ENCODE measurements at places on chromosomes 5 and 9.

GRCh38 chr5:107361945-107362344 lies 308.8 kb downstream of the EFNA5 start:
- DNase-seq = no peak

- no peak for DNase-seq
Measured at GRCh38 chr5:1011741-1012312, 3.2 kb downstream of the NKD2 start.

GRCh38 chr5:142445266-142445665 lies 120.4 kb upstream of the SPRY4 start:
- no peak for DNase-seq

GRCh38 chr5:180785121-180785781 lies 17.4 kb downstream of the MGAT1 start:
- DNase-seq = no peak

DNA sequence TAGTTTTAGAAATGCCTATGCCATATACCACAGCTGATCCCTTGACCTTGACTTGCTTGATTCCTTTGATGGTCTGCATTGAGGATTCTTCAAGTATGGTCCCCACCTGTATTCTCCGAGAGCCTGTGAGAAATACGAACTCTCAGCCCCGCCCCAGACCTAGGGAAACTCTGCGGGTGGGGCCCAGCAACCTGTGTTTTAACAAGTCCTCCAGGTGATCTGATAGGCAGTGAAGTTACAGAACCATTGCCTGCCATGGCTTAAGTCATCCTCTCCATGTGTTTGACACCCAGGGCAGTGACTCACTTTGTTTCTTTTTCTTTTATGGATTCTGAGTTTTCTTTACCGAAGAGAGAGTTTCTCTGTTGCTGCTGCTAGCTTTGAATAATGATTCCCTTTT lies 18.5 kb downstream of the FRMPD1 start:
- no peak for DNase-seq

- DNase-seq = no peak
Measured at GRCh38 chr5:126236994-126237393, 186.2 kb upstream of the GRAMD2B start.

DNA sequence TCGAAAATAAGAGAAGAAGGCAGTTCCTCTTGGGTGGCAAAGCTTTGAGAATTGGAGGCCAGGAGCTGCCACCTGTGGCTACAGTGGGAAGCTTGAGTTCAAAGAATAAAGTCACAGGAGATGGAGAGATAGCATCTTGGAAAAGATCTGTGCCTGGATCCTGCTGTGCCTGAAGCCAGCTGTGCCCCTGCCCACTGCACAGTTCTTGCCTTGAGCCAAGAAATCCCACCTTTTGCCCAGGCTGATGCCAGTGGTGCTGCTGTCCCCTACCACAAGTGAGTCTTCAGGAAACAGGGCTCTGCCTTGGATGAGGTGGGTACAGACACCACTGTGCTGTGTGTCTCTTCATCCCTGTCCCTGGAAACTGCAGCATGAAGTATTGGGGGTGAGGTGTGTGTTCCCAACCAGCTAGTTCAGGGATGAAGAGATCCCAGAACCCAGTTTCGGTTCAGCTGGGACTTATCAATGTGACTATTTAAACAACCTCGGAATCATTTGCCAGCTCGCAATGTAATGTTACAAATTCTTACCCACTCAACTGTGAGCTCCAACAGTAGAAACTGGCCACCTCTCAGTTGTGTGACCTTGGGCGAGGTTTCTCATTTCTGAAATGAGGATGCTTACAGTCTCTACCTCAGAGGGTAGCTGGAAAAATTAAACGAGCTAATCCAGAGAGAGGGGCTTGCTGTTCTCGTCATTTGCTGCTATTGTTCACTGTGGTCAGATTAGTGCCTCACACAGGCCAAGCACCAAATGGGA lies 5.9 kb downstream of the IER5L start:
- DNase-seq = no peak

DNA sequence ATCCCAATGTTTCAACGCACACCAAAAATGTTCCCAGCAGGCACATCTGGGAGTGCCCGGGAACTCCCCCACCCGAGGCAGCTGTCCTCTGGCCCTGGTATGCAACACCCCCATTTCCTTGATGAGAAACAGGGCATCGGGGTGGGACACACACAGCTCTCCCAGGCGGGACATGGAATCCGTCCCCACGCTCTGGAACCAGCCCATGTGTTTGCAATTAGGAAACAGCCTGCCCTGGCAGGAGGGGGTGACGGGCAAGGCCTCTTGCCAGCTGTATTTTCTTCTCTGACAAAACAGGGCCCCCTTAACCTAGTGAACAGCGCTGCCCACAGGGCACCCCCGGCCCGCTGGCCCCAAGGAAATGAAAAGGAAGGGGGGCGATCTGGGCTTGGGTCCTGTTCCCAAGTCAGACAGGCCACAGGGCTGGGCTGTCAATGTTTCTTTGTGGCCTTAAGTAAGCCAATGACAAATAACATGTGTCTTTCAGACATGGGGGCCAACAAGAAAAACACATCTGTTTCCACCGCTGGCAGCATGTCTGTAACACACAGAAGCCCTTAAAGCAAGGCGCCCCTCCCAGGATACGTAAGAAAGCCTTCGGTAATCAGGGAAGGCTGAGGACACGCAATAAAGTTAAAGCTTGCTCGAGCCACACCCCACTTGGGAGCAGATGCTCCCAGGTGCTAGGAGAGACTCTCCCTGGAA lies 125.3 kb downstream of the ROR2 start:
- DNase-seq = no peak

- no peak for DNase-seq
Measured at GRCh38 chr9:98558575-98558974, 150.2 kb downstream of the GABBR2 start.

DNA sequence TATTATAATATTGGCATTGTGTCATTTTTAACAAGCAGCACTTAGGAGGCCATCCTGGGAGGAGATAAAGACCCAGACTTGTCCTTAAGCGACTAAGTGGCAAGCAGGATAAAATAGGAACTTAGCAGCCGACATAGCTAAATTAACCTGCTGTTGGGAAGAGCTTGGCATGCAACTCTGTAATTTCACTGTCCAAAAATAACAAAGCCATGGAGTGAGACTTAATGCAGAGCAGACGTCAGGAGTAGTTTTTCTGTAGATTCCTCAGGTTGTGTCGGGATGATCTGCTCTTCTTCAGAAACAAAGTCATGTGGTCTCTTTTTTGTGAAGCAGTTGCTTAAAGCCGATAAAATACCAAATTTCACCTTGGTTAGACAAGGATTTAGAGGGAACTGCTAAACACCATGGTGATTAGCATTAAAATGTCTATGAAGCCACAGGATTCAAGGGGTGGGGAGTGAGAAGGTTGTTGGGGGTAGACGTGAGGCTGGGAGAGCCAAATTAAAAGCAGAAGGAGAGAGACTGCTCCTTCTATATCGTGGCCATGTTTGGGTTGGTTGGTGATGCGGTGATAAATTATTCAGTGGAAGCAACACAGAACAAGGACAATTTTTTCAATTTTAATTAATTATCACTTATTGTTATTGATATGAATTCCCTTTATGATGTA lies 303.0 kb downstream of the CSNK1G3 start:
- no peak for DNase-seq

GRCh38 chr5:36070687-36071571 lies 4.2 kb upstream of the UGT3A2 start:
- DNase-seq = no peak

GRCh38 chr5:83559118-83559785 lies 87.7 kb downstream of the VCAN start:
- DNase-seq = no peak

DNA sequence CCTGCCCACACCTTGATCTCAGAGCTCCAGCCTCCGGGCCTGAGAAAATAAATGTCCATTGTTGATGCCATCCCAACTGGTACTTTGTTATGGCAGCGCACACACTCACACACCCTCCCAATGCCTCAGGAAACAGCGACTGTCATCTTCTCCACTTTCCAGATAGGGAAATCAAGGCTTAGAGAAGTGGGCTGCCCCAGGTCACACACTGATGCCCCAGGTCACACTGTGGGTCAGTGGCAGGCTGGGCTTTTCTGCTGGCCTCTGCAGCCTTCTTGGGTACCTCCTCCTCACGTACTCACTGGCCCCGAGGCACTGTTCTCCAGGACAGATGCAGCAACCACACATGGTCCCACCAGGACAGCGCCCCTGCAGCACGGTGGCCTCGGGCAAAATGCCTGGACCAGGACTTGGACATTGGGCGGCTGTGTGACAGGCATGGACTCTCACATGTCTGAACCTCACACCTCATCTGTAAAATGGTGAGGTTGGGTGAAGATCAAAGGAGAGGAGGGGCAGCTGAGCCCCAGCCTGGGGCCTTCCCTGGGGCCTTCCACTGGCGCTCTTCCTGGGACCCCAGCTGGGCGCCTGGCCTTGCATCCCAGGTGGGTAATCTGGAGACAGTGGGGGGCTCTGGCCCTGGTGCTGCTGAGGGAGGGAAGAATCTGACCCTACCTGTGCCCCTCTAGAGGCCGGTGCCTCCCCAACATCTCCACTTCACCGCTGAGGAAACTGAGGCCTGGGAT lies 156.0 kb downstream of the COL23A1 start:
- DNase-seq = no peak

- DNase-seq = no peak
Measured at GRCh38 chr9:114049441-114050225, 28.5 kb downstream of the AMBP start.

DNA sequence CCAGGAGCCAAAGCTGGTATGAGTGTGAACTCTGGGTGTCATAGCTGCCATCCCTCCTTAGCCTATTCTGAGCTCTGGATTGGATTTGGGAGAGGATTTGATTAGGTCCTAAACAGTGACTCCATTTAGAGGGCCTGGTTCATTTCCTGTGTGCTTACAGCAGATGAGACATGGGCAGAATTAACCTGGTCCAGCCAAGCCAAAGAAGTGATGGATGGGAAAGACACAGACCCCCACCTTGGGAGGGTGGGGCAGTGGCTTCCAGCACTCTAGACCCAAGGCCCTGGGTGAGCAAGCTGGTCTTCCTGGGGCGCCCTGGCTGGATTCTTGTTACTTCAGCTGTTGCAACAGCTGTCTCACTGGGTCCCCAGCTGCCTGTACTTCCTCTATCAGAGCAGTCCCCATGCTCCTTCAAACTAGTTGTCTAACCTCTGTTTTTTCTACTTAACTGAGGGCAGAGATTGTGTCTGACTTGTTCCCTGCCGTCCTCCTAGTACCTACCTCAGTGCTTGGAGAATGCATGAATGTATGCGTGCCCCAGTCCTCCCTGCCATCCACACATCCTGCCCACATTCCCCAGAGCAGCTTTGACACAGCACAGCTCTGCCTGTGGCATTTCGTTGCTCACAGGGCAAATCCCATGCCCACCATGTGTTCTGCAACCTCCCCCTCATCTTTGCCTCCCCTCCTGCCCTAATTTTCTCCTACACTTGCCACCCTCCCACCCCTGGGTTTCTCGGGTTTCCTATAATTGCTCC lies 115.9 kb downstream of the RGS3 start:
- DNase-seq = peak; percentile 50

DNA sequence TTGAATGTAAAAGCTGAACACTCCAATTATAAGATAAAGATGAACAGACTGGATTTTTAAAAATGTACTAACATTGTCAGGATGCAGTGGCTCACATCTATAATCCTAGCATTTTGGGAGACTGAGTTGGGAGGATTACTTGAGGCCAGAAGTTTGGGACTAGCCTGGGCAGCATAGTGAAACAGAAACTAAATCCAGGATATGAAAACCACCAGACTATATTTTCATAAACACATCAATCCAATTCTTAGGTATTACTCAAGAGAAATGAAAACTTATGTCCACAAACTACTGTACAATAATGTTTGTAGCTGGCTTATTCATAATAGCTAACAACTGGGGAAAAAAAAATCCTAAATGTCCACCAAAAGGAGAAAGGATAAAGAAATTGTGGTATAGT lies 26.8 kb upstream of the NAA35 start:
- no peak for DNase-seq

GRCh38 chr5:16855485-16855884 lies 80.6 kb downstream of the MYO10 start:
- DNase-seq = peak; percentile 94

Measured in NCI-H2171 (cell line).